SHP77 treated with DMSO at 0.1 percent for 48 hours (cell line): ENCODE measurements at places on chromosomes 6 and 20.

- DNase-seq = no peak
Observed at GRCh38 chr6:90268178-90268577, 28.5 kb downstream of the BACH2 start.

DNA sequence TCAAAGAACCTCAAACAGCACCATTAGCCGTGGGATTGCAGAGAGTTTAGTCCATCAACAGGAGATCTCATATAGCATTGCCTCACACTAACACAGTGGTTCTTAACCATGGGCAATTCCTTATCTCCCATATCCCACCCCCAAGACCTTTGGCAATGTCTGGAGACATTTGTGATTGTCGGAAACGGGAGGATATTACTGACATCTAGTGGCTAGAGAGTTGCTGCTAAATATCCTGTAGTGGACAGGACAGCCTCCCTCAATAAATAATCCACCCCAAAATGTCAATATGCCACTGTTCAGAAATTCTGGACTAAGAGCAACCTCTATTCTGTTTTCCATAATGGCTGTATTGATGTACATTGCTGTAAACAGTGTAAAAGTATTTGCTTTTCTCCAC lies 210.1 kb upstream of the CCN2 start:
- DNase-seq = no peak

DNA sequence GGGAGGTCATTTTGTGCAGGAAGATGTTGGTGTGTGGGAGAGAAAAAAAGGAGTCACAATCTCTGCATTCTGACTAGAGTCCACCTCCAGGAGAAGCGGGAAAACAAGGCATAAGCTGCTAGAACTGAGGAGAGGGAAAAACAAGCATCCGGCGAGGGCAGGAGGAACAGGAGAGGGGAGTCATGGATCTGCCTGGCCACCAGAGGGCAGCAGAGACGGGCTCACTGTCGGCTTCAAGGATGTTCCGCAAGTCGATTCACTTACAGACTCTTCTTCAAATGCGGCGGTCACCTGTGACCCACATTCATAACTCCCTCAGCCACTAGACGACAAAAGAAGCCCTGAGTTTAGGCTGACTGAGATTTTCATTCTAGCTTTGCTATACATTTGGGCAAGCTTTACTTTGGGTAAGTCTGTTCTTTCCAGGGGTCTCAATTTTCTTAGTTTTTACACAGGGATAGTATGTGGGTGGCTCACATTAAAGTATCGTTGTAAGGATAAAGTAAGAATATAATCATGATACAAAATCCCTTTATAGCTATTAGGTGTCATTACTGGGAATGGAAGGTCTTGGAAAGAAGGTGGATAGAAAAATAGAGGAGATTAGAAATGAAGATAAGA lies 6.6 kb upstream of the BTNL2 start:
- DNase-seq = no peak

GRCh38 chr6:27899543-27899942 lies 12.7 kb downstream of the OR2B2 start:
- DNase-seq = no peak

- DNase-seq = no peak
Observed at GRCh38 chr6:45775026-45775697, 240.5 kb downstream of the CLIC5 start.

DNA sequence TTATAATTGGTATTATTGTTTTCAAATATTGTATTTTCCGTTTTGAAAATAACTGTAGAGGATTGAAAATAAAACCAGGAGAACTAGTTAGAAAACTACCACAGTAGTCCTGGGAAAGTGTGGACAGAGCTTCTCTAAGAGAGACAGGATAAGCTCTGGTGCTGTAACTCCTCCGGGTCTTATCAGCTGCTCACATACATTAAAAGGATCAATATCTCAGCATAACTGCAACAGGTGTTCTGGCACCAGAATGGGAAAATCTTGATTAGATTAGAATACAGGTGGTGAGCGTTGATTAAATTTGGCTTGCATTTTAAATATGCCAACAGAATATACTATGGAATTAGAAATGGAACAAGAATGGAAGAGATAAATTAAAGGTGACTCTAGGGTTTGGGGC lies 1138.9 kb upstream of the ADGRB3 start:
- no peak for DNase-seq

DNA sequence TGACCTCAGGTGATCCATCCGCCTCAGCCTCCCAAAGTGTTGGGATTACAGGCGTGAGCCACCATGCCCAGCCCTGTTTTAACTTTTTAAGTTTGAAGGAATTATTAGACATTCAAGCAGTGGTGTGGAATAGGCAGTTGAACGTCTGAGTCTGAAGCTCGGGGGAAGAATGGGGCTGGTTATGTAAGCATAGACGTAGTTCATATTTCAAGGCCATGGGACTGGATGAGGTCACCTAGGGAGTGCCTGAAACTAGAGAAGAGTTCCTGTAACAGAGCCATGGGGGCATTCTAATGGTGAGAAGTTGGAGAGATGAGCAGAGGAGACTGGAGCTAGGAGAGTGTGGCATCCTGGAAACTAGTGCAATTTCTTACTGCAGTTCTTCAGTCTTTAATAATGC lies 6.4 kb downstream of the CDKAL1 start:
- no peak for DNase-seq

DNA sequence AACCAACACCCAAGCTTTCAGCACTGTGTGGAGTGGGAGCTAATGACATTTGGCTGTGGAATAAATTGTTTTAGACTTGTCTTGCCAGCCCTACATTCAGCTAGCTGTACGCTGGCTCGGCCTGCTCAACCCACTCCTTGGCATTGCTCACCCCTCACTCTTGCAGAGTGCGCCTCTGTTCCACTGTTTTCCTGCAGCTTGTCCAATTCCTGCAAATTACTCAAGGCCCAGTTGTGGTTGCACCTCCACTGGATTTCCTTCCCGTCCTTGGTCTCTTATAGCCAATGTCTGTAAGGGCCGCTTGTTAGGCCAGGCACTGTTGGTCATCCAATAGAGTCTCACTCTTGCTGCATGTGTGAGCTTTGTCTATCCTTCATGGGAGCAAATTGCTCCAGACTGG lies 289.2 kb upstream of the RNF24 start:
- no peak for DNase-seq

DNA sequence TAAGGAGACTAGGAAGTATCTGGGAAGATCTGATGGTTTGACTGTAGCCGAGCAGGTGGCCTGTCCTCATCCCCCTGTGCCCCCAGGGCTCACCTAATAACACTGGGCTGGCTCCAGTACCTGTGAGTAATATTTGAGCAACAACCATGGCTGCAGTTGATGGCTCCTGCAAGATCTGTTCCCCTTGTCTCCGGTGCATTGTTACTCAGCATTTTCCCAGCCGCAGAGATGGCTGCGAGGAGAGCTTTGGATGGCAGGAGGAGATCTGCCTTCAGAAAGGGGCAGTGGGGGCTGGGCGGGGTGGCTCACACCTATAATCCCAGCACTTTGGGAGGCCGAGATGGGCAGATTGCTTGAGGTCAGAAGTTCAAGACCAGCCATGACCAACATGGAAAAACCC lies 39.3 kb downstream of the PTK7 start:
- no peak for DNase-seq

GRCh38 chr6:156280065-156280464 lies 497.1 kb upstream of the ARID1B start:
- DNase-seq = peak; percentile 74

DNA sequence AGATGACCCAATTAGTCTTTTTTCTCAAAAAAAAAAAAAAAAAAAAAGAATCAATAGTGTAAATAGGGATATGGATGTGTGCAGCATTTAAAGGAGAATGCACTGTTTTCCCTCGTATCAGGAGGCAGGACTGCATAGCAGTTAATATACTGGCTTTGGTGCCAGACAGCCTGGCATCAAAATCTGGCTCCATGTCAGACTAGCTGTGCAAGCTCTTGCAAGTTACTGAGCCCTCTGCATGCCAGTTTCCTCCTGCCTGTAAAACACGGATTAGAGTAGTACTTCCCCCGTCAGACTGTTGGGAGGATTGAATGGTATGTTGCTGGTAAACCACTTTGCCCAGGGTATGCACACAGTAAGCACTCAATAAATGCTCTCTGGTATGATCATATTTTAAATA lies 594.2 kb upstream of the CHD6 start:
- DNase-seq = no peak

DNA sequence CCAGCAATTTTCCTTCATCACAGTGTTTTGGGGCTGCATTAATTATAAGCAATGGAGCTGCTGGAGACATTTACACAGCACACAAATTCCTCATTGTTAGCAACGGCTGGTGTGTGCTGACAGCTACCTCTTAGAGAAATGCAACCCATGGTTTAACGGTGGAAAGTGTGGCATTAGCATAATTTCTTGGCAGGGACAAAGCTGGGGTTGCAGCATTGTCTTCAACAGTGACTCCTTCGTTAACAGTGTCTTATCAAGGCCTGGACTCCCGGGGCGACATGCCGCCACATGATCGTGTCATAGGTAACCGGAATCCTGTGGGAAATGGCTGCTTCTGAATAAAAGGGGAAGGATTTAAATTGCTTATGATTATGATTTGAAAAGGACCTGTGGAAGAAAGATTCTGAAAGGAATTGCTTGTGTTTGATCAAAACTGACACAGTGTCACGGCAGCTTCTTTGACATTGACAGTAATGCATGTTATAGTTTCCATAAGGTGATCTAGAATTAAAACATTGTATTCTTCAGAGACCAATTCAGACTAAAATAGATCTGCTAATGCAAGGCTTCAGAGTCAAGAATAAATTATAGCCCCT lies 128.0 kb downstream of the UST start:
- DNase-seq = no peak
